ENCODE measurements at places on chromosomes 13 and 19.

- DNase-seq: no peak
Observed at GRCh38 chr19:33443638-33444561, 70.4 kb downstream of the CEBPG start.

GRCh38 chr19:33434886-33435705, 61.6 kb downstream of the CEBPG start:
- no peak for DNase-seq

DNA sequence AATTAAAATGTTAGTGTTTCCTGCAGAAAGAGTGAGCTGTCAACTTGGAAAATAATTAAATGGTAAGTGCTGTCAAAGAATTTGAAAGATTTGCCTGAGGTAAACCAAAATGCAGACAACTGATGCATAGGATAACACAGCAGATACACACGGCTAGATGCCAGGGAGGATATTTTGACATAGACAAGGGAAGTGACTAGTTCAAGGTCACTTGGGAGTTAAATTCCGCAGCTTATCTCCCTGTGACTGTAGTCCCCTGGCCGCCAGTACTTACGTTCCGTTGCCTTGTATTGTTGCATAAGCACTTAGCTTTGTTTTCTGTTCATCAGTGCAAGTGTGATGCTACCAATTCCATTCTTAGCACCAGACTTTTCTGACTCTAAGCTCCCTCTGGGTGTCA, 247.3 kb upstream of the MAB21L1 start:
- DNase-seq: no peak

DNA sequence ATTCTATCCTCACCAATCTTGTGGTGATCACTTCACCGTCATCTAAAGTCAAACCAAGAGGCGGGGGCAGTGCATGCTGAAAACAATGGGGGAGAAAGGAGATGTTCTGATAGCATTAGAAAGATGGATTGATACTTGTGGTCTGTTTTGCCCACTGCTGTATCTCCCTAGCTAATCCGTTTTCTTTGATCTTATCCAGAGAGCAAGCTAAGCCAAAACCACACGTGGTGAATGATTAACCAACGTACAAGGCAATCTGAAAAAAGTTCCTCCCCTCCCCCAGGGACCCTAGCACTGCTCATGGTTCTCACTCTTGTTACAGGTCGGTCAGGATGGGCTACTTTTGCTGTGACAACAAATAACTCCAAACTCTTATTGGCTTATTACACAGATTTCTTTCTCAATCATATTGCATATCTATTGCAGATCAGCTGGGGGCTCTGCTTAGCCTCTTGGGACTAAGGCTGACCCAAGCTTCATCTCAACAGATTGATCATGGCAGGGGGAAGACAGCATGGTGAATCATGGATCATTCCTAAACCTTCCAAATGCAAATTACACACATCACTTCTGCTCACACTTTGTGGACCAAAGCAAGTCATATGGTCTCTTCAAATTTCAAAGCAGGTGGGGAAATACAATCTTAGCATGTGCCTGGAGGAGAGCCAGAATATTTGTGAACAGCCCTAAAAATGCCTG, 11.9 kb upstream of the C13orf42 start:
- DNase-seq: no peak

DNA sequence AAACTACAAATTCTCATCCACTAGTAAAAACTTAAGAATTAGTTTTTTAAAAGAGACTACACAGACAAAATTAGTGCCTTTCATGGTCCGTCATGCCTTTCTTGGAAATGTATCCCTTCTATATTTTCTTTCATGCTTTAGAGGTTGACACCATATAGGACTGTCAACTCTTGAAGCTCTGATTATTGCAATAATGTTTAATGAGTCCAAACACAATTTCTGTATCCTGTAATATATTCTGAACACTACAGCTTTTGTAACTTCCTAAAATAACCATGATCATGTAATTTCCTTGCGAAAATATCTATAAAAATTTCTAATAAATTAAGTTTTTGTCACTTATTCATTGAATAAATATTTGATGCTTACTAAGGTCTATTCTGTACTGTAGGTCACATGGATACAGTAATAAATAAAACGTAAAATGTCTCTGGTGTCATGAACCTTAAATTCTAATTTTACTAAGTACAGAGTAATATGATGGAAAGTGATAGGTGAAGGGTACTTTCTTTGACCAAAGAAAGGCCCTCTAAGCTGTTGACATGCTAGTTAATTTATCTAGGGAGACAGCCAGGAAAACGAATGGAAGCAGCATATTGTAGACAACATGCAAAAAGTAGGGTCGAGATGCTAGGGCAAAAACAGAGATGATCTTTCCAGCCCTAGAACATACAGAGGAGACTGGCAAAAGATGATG, 687.3 kb upstream of the PCDH9 start:
- DNase-seq: no peak

- DNase-seq: no peak
Observed at GRCh38 chr13:98664510-98664909, 87.6 kb upstream of the STK24 start.

GRCh38 chr19:49580264-49581006, at the start of gene NOSIP:
NOSIP (minus strand) TSS chr19:49580556; CDS start chr19:49560691, 19,865 bp downstream.
- peak; percentile 95 for DNase-seq

DNA sequence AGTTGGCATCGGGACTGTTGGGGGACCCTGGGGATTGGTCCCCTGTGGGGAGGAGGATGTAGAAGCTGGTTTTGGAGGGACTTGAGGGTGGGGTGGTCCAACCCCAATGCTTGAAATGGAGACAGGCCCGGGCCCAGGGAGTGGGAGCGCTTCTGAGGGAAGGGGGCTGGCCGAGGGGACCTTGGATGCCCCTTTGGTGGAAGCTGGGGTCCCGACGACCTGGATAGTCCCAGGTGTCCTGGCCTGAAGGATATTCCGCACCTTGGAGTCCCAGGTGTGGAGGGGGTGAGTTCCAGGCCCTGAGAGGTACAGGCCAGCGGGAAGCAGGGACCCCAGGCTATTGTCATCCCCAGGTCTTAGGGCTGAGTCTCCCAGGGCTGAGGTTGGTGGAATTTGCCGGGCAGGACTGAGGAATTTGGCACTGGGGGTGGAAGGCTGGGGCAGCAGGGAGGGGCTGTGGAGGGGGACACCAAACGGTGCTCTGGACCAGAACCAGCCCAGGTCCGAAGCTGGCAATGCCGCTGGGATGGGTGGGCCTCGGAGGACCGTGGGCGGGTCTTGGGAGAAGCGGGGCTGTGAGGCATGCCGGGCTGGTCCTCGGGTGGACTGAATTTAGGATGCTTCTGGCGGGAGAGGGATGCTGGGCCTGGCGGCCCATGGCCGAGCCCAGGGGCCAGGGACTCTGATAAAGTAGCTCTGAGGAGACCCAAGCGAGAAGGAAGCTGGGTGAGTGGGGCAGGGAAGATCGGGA, 1.8 kb downstream of the HDGFL2 start:
- DNase-seq: no peak

DNA sequence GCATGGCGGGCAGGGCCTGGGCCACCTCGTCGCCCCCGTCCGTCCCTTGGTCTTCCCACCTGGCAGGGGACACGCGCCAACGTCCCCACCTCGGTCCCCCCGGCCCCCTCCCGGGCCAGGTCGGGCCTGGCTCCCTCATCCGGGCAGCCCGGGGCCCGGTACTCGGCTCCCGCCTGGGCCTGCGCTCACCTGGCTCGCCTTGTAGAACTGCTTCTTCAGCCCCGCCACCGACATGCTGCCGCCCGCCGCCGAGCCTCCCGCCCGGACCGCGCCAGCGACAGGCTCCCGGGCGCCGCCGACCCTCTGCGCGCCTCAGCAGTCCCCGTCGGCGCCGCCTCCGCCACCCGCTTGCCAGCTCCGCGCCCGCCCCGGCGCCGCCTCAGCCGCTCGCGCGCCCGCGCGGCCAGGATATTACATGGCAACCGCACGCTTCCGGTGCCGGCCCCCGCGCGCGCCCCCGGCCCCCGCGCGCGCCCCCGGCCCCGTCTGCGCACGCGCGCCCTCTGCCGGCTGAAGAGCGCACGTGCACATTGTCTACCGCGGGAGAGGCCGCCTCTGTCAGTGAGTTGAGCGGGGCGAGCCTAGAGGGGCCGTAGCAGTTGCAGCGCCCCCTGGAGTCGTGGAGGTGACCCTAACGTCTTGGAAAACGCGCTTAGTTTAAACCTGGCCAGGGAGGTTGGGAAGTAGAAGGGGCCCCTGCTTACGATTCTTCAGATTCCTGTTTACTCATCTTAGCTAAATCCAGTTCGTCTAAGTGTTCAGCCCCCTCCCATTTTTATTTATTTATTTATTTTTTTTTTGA, at the start of gene SH3GL1:
Gene SH3GL1 (minus strand): TSS at position 413 of the 802 bp plus-strand sequence. CDS start 179 bp downstream, at position 234.
- peak; percentile 92 for DNase-seq

GRCh38 chr13:44934724-44935123, 54.5 kb downstream of the NUFIP1 start:
- DNase-seq: no peak

DNA sequence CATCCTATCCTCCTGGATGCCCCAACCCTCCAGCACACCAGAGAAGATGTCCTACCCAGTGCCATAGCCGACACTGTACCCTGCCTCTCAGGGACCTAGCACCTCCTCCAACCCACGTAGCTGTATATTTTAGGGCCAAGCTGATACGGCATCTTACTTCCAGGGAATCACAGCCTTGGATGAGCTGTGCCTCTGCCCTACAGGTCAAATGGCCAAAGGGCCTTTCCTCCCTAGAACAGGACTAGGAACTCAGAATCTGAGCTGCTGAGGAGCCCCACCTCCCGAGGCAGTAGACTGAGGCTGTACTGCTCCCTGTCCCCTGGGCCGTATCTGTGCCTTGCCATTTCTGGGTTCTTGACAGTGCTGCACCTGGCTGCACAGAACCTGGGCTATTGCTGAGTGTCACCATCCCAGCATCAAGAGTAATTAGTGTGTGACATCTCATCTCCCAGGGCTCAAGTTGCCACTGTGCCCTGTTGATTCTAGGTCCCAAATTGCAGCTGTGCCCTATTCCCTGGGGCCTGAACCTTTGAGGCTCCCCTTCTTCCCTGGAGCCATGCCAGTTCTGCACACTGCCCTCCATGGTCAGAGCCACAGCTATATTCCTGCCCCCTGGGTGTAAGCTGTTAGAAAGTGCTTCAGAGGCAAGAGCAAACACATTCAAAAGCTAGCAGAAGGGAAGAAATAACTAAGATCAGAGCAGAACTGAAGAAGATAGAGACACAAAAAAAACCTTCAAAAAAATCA, 41.0 kb downstream of the VWA8 start:
- DNase-seq: no peak

DNA sequence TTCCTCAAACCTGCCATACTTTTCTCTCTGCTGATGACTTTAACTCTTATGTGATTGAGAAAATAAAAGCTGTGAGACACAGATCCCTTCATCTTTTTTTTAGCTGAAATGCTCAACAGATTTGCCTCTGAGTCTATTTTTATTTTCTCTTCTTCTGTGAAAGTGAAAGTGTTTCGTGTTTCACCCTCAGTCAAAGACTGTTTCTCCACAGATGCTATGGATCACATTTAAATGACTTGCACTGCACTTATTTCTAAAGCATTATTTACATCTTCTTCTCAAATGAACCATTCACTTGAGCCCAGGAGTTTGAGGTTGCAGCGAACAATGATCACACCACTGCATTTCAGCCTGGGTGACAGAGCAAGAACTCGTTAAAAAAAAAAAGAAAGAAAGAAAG, 890.1 kb upstream of the PCDH20 start:
- DNase-seq: no peak

GRCh38 chr19:31383553-31383952, 34.3 kb upstream of the TSHZ3 start:
- DNase-seq: no peak

DNA sequence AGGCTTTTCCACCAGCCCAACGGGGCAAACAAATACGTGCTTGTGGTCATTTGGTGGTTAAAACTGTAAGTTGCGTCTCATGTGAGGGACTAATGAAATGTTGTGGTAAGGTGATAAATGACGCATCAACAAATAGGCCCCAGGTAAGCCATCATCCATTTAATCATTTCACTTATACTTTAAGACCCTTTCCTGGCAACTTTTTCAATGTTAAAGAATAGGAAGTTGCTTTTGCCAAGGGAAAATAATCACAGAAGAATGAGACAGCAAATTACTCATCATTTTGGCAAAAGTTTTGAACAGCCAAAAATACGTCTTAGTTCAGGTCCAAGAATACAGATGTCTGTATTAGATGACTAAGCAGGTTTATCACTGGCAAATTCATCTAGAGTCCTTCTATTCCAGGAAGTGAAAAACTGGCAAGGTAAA, 660.4 kb downstream of the SLITRK1 start:
- DNase-seq: no peak

All from activated CD4-positive, alpha-beta T cell treated with anti-CD3 and anti-CD28 coated beads, Interleukin-2, amount 50 U/mL, for 1 hour (primary cell).